Renal cortical epithelial cell (primary cell): ENCODE measurements at places on chromosomes 4 and X. TPM values are rescaled to one million over a fixed set of nuclear protein-coding genes. Genes with fewer than 3 reads are reported as not detected.

DMP1 gene
- total RNA-seq, result not detected in 2 replicates

ADAM29 gene
- not detected in 2 replicates for total RNA-seq

ADGRL3 gene
- 5.3 TPM in 1 of 2 replicates, not detected in the other for total RNA-seq

CYLC1 gene
- not detected in 2 replicates for total RNA-seq

GPR101 gene
- total RNA-seq, result not detected in 2 replicates

GLRA2 gene
- under 0.01 and 0.10 TPM in 2 replicates for total RNA-seq

PUDP gene
- total RNA-seq, result 5.4 and 33.4 TPM in 2 replicates

HSFX2 gene
- not detected in 2 replicates for total RNA-seq

VSIG1 gene
- 0.85 and 4.0 TPM in 2 replicates for total RNA-seq

FAM193A gene
- total RNA-seq, result 6.1 and 29.2 TPM in 2 replicates

CYTL1 gene
- 5.0 TPM in 1 of 2 replicates, not detected in the other for total RNA-seq

LGI2 gene
- total RNA-seq, result under 0.01 and 2.4 TPM in 2 replicates

TEX13A gene
- total RNA-seq, result not detected in 2 replicates

SCML2 gene
- 0.52 and 0.55 TPM in 2 replicates for total RNA-seq

FRG1 gene
- total RNA-seq, result 42.8 and 54.7 TPM in 2 replicates

PPP1R2C gene
- total RNA-seq, result not detected in 2 replicates

CYBB gene
- 0.15 and 0.17 TPM in 2 replicates for total RNA-seq

EXOC1 gene
- 50.9 and 62.6 TPM in 2 replicates for total RNA-seq

CD40LG gene
- total RNA-seq, result not detected in 2 replicates

NUDT6 gene
- 9.6 and 10.0 TPM in 2 replicates for total RNA-seq

CT47B1 gene
- not detected in 2 replicates for total RNA-seq

C4orf36 gene
- 2.1 and 2.4 TPM in 2 replicates for total RNA-seq

SPIN4 gene
- total RNA-seq, result 1.7 and 2.9 TPM in 2 replicates

SSX1 gene
- not detected in 2 replicates for total RNA-seq

FAM47B gene
- total RNA-seq, result not detected in 2 replicates

SATL1 gene
- total RNA-seq, result not detected in 2 replicates

MUC7 gene
- total RNA-seq, result not detected in 2 replicates

LRRC66 gene
- total RNA-seq, result 0.55 TPM in 1 of 2 replicates, not detected in the other

ARR3 gene
- total RNA-seq, result not detected in 2 replicates

SORCS2 gene
- 1.0 and 11.0 TPM in 2 replicates for total RNA-seq

IL1RAPL2 gene
- total RNA-seq, result not detected in 2 replicates

OTUD6A gene
- not detected in 2 replicates for total RNA-seq

CFAP99 gene
- 0.30 TPM in 1 of 2 replicates, not detected in the other for total RNA-seq

SH3BP2 gene
- 11.8 and 62.2 TPM in 2 replicates for total RNA-seq

GAGE13 gene
- not detected in 2 replicates for total RNA-seq

SLC16A2 gene
- 5.9 and 19.5 TPM in 2 replicates for total RNA-seq

PCDH18 gene
- 0.17 and 0.25 TPM in 2 replicates for total RNA-seq

EGFL6 gene
- total RNA-seq, result 0.05 TPM in 1 of 2 replicates, not detected in the other

USP17L10 gene
- not detected in 2 replicates for total RNA-seq

PTTG2 gene
- total RNA-seq, result not detected in 2 replicates

MAGEA2 gene
- total RNA-seq, result not detected in 2 replicates

SLC6A14 gene
- total RNA-seq, result under 0.01 and 0.69 TPM in 2 replicates

TMEM31 gene
- total RNA-seq, result not detected in 2 replicates

SPIN2A gene
- total RNA-seq, result 0.20 TPM in 1 of 2 replicates, not detected in the other

UCHL1 gene
- 556 and 1,155 TPM in 2 replicates for total RNA-seq

EREG gene
- total RNA-seq, result 2.0 and 35.9 TPM in 2 replicates

DCHS2 gene
- under 0.01 TPM in 1 of 2 replicates, not detected in the other for total RNA-seq

FSTL5 gene
- total RNA-seq, result 0.05 TPM in 1 of 2 replicates, not detected in the other

PNCK gene
- 0.75 TPM in 1 of 2 replicates, not detected in the other for total RNA-seq

CSAG2 gene
- total RNA-seq, result not detected in 2 replicates

ARX gene
- not detected in 2 replicates for total RNA-seq

HS3ST1 gene
- 7.6 and 16.9 TPM in 2 replicates for total RNA-seq

PABPC5 gene
- 0.87 and 2.2 TPM in 2 replicates for total RNA-seq
